HCT116 (cell line): ENCODE measurements at places on chromosomes 5 and 9. TPM values are rescaled to one million over a fixed set of nuclear protein-coding genes. Genes with fewer than 3 reads are reported as not detected.

SLC27A6 gene
- 7.9 TPM for total RNA-seq

DNA sequence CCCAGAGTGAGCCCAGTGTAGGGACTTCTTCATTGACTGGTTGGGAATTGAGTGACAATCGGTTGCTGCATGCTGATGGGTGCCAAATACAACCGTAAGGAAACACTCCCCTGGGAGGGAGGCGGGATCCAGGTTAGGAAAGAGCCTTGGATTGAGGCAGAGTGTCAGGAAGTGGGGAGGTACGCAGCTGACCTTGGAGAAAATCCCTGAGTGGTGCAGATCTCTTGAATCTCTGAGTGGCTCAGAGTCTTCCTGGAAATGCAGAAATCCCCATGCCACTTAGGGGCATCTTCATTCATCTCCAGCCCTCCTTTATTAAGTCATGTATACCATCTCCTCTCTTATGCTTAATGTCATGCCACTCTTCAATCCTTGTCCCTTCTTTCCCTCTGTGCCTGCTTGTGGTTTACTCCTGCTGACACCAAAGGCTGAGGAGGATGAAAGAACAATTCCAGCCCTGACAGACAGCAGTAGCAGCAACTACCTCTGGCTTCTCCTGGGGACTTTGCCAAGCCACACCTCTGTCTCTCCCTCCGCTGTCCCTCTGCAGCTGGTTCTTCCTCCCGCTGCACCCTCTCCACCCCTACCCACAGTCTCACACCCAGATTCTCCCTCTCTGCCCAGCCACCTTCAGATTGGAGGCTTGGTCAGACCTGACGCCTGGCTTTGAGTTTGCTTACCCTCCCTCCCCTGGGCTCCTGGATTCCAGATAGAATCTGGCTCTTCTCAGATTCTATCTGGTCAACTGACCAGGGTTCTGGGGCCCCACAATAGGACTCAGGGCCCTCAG lies 14.1 kb upstream of the LCP2 start:
- DNase-seq: no peak
- H3K4me1 ChIP-seq: no peaks in the 10 kb centered on the region
- H3K36me3 ChIP-seq: no peaks in the 10 kb centered on the region

DNA sequence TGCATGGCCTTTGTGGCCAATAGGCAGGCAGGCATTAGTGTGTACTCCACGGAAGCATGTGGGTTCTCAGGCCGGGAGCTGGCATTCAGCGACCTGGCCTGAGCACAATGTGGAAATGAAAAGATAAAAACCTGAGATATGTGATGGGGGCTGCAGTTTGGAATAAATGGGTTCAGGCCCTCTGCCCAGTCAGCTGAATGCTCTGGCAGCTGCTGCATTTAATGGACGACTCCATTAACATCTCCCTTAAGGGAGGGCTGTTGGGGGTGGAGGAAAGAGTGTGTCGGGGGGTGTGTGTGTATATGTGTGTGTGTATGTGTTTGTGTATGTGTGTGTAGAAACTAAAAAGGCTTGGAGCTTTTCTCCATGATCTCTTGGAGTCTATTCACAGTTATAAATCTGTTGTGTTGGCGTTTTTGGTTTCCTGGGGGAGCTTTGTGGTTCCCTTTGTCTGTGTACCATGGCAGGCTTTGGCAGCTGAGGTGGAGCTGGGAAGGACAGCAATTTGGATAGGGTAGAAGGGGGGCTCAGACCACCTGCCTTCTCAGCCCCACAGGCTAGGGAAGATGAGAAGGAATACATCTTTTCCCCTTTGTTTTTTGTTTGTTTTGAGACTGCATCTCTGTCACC lies 27.3 kb upstream of the HSPA9 start:
- H3K4me1 ChIP-seq: no peaks in the 10 kb centered on the region
- no peaks in the 10 kb centered on the region for H3K27me3 ChIP-seq
- H3K27ac ChIP-seq: no peak overlapping the region
- no peak overlapping the region for H3K4me3 ChIP-seq
- no peak for DNase-seq
- H3K36me3 ChIP-seq: no peaks in the 10 kb centered on the region

OTP gene
- 0.07 TPM for total RNA-seq

GRCh38 chr5:137566780-137567179 lies 67.7 kb upstream of the SPOCK1 start:
- H3K27ac ChIP-seq: no peak overlapping the region
- no peak for DNase-seq
- no peak overlapping the region for H3K4me3 ChIP-seq
- 0 out of 2 replicates have a peak, but pooled peaks cover 6% of the 10 kb centered on the region for H3K27me3 ChIP-seq
- H3K36me3 ChIP-seq: no peaks in the 10 kb centered on the region

- no peak overlapping the region for H3K27ac ChIP-seq
- no peak for DNase-seq
- no peaks in the 10 kb centered on the region for H3K27me3 ChIP-seq
- no peaks in the 10 kb centered on the region for H3K4me1 ChIP-seq
- H3K36me3 ChIP-seq: no peaks in the 10 kb centered on the region
- H3K4me3 ChIP-seq: no peak overlapping the region
These were observed 32.0 kb downstream of the SLC46A2 start for GRCh38 chr9:112858625-112859147.
